ENCODE measurements at places on chromosomes 6 and 20. TPM values are rescaled to one million over a fixed set of nuclear protein-coding genes. Genes with fewer than 3 reads are reported as not detected.

- peaks cover 44% of the 10 kb centered on the region for H3K27me3 ChIP-seq
- H3K36me3 ChIP-seq = no peaks in the 10 kb centered on the region
- DNase-seq = no peak
- H3K4me3 ChIP-seq = peak overlapping the region; percentile 80
- peaks cover 14% of the 10 kb centered on the region for H3K4me1 ChIP-seq
Measured at GRCh38 chr6:3355358-3356055, 96.8 kb downstream of the PSMG4 start.

DNA sequence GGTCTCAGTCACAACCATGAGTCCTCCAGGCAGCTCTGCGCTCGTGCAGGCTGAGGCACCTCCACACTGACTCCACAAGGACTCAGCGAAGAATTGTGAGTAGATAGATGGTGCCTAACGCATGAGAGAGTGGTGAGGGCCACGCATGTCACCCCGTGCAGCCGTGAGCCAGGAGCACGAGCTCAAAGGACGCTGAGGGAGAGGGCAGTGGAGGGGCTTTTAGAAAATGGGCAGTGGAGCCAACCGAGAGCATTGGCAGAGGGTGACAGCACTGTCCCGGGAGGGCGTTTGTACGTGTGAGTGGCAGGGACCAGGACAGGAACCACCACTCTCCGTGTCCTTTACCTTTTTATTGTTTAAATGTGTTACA lies 105.6 kb downstream of the PSMB1 start:
- no peaks in the 10 kb centered on the region for H3K36me3 ChIP-seq
- peaks cover 8% of the 10 kb centered on the region for H3K4me1 ChIP-seq
- no peak overlapping the region for H3K4me3 ChIP-seq

- peaks cover 23% of the 10 kb centered on the region for H3K36me3 ChIP-seq
- peaks cover 54% of the 10 kb centered on the region for H3K4me1 ChIP-seq
- H3K27ac ChIP-seq = no peak overlapping the region
- H3K27me3 ChIP-seq = no peaks in the 10 kb centered on the region
Measured at GRCh38 chr6:116106146-116106545, 5.5 kb downstream of the NT5DC1 start.

GRCh38 chr6:84808491-84809061 lies 44.2 kb upstream of the TBX18 start:
- peaks cover 10% of the 10 kb centered on the region for H3K27me3 ChIP-seq
- DNase-seq = no peak
- H3K36me3 ChIP-seq = no peaks in the 10 kb centered on the region
- H3K27ac ChIP-seq = no peak overlapping the region
- no peak overlapping the region for H3K4me3 ChIP-seq
- H3K4me1 ChIP-seq = peaks cover 14% of the 10 kb centered on the region

GRCh38 chr6:20479526-20479925 lies 54.7 kb upstream of the CDKAL1 start:
- H3K4me1 ChIP-seq = no peaks in the 10 kb centered on the region
- peaks cover 46% of the 10 kb centered on the region for H3K36me3 ChIP-seq
- DNase-seq = no peak

ENPP4 gene
- 0.09 TPM for total RNA-seq

ARMC12 gene
- total RNA-seq = 0.20 TPM

- no peak for DNase-seq
- H3K4me1 ChIP-seq = 0 out of 2 replicates have a peak, but pooled peaks cover 7% of the 10 kb centered on the region
Measured at GRCh38 chr6:30894381-30894780, 10.1 kb downstream of the DDR1 start.

C4A gene
- 2.0 TPM for total RNA-seq

DNA sequence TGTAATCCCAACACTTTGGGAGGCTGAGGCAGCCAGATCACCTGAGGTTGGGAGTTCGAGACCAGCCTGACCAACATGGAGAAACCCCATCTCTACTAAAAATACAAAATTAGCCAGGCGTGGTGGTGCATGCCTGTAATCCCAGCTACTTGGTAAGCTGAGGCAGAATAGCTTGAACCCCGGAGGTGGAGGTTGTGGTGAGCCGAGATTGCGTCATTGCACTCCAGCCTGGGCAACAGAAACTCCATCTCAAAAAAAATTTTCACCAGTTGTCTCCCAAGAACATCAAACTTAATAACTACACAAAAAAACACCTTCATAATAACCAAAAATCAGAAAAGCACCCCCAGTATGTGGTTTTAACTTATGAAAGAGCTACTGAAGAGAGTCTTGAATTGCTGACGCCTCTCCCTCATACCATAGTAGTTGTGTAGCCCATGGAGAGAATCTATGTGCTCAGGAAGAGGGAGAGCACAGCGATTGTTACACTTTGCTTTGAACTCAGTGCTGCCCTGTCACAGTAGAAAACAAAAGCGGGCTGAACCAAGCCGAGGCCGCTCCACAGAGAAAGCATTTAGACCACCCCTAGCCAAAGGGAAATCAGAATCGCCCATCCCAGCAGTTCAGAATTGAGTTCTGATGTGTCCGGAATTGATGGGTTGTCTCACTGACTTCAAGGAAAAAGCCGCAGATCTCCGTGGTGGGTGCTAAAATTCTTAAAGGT lies 42.0 kb upstream of the GMPR start:
- H3K36me3 ChIP-seq = no peaks in the 10 kb centered on the region
- no peak overlapping the region for H3K4me3 ChIP-seq
- H3K27me3 ChIP-seq = peaks cover 23% of the 10 kb centered on the region
- H3K4me1 ChIP-seq = peaks cover 12% of the 10 kb centered on the region
